ENCODE measurements at places on chromosomes 5 and 9.

DNA sequence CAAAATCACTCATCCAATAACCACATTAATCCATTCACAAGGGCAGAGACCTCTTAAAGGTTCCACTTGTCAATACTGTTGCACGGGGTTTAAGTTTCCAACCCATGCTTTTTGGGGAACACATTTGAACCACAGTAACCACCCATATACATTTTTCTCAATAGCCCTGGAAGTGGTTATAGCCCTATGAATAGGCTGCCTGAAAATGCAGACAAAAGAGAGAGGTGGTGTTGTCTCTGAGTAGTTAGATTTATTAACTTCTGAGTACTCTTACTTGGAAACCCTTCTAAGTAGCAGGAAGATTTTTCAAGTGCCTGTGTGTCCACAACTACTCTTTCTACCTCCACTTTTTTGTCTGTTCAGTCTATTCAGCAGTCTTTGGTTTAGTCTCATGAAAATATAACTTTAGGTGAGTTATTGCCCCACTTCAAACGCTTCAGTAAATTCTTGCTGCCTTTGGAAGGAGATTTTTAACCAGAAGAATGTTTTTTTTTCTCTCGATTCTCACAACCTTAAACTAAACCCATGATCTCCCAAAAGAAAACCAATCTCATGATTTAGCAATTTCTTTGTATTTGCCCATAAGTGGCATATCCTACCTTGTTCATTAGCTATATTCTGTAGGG lies 42.6 kb downstream of the ARHGEF28 start:
- DNase-seq = no peak

- DNase-seq = no peak
Measured at GRCh38 chr5:59062986-59063683, 480.3 kb downstream of the RAB3C start.

DNA sequence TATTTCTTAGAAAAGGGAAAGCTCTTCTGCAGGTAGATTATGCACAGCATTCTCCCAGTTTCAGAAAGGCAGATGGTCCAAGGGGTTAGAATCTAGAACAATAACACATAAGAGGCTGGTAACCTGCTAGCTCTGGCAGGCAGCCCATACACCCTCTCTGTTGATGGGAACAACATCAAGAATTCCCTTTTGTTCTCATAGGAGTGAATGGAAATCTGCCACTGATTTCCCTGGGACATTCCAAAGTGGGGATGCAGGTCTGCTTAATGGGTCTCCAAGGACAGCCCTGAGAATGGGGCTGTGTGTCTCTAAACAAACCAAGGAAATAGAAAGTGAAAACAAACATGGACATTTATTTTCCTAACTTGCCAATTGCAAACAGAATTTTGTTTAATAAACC lies 456.8 kb downstream of the EBF1 start:
- DNase-seq = no peak

DNA sequence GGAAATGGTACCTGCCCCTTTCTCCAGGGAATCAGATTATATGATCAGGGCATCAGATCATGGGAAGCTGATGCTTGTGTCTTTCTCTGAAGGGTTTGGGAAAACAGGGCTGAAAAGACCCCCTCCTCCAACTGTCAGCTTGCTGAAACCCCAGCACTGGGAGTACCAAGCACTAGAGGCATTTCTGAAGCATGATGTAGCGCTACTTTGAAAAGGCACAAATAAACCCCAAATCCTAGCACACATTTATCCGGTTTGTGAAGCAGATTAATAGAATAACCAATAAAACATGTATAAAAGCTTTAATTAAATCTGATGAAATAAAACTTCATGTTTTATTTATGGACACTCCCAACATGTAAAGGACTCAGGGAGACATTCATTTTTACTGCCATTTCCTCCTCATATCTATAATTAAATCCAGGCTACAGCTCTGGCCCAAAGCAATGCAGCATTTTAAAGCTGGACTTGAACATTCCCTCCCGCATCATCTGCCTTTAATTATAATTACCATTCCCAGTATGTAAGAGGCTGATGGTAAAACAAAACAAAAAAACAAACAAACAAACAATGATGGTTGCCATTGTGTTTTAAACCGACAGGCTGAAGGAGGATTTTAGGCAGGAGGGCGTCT lies 298.2 kb upstream of the RFX3 start:
- no peak for DNase-seq

DNA sequence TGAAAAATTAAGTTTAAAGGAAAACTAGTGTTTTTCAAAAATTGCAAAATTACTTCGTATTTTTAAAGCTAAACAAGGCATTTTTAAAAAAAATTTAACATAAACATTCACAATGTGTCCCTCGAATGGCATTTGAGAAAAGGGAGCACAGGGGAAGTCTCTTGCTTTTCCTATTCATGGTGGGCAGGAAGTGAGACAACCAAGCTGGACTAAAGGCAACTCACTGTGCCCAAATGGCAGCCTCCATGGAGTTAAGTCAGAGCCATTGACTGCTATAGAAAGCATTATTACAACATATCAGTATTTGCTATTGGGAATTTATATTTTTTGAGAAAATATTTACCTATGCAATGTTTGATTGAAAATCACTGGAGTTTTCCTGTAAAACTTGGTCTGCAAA lies 8.3 kb downstream of the HNRNPH1 start:
- no peak for DNase-seq

DNA sequence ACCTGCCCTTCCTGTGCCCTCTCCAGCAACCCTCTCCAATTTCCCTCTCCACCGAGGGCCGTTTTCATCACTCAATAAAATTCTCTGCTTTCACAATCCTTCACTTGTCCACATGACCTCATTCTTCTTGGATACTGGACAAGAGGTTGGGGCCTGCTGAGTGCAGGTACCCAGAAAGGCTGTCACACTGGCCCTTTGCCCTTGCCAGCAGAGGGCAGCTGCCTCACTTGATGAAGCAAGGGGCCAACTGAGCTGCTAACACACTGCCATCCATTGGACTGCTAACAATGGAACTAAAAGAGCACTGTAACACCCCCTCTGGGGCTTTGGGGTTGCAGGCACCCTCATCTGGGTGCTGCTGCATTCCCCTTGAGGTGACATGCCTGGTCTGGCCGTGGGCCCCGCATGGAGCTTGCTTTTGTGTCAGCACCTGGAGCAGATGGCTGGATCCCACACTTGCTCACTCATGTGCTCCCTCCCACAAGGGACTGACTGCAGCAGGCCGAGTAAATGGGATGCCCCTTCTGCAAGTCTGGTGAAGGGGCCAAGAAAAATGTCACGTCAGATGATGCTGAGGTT lies 308.1 kb upstream of the ADCY2 start:
- no peak for DNase-seq

DNA sequence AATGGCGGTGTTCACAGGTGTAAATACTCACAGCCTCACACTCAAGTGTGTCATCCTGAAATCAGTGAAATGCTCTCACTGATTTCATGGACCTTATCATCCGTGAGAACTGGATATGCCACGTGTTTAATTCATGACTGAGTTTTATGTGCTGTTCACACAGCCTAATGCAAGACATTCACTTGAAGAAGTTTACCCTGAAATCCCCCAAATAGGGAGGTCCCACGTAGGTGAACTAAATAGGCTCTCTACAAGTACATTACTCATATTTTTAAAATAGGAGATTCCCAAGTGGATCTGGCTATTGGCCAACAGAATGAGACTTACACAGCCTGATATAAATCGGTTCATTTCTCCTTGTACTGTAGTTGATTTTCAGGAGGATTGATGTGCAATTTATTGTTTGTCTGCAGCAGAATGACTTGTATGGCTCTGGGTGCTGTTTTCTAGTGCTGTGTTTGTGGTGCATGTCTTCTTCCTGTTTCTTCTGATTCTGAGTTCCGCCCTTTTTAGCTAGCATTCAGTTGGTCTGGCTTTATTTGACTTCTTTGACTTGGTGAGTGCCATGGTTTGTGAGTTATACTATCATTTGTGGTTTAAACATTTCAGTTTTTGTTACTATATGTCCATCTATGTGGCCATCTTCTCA lies 25.1 kb downstream of the TRIO start:
- no peak for DNase-seq

DNA sequence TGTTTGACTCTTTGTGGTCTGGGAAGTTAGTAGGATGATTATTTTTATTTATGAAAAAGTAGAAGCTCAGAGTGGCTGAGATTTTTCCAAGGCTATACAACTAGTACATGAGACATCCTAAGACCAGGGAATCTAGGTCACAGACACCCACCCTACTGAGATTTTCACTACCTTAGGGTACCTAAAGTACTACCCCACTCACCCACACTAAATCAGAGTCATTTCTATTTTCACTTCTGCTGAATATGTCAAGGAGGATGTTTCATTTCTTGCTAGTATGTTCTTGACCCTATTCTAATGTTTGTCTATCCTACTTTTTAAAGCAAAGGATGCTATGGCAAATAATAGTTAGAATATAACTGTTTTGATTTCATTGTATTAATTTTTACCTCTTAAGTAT lies 206.0 kb downstream of the ATP10B start:
- DNase-seq = no peak

DNA sequence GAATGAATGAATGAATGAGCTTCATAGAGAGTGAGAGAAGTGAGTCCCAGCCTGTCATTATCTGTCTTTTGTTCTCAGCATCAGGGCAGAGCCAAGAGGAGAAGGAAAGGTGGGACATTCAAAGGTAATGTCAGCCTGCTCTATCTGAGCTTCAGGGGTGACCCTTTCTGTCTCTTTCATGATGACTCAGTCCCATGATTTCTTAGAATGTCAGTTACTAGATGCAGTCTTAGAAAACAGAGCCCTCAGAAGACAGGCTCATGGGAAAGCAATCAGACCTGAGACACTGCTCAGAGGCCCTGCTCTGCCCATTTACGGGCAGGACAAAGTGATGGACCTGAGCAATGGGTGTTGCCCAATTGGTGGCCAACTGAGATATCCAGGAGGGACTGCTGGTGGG lies 1.1 kb downstream of the SPATA31D1 start:
- DNase-seq = no peak

- DNase-seq = no peak
Measured at GRCh38 chr9:22030101-22030598, 21.0 kb upstream of the CDKN2B start.

DNA sequence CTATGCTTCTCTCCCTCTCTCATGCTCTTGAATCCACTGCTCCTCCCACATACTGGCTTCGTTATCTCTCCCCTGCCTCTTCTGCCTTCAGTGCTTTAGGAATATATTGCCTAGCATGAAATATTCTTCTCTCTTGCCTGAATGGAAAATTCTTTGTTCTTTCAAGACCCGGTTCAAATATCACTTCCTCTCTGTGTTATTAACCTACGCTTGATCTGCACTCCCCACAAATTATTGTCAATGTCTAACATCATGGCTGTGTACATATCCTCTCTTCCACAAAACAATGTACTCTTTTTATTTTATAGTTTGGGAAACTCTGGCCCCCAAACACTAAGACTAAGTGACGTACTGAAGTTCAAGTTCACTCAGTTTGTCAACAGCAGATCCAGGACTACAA lies 211.0 kb downstream of the SEC61B start:
- no peak for DNase-seq

DNA sequence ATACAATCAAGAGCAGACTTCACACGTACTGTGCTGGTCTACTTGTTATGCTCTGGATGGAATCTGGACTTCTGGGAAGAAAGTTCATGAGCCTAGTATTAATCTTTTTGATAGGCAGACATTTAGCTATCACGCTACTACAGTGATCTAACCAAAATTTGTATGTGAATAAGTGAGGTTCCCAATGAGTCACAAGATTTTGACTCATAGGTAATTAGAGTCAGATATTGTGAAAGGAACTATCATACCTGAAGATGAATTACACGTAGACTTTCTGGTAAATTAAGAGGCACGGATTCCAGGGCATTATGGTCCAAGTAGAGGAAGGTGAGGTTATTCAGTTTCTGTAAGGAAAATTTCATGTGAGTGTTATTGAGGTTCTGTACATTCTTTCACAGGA lies 18.4 kb downstream of the OGN start:
- no peak for DNase-seq

GRCh38 chr9:35490155-35490909 lies 421 bp downstream of the RUSC2 start:
- no peak for DNase-seq

- no peak for DNase-seq
Measured at GRCh38 chr5:110297152-110297670, 429.3 kb downstream of the TMEM232 start.

- DNase-seq = peak; percentile 46
Measured at GRCh38 chr9:91424403-91425176, 958 bp upstream of the NFIL3 start.

DNA sequence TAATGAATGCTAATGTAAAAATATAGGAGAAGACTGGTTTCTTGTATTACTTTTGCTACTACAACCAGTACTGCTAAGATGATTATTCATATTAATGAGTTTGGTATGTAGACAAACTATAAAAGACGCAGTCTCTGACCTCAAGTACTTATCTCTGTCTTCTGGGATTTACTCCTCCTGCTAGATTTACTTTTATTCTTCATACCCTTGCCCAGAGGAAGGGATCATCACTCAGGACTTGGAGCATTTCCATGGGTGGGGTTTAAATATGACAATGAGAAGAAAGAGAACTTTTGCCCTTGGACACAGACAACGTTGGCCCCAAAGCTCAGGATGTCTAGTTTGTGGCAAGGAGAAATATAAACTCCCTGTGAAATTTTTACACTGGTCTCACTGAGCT lies 126.1 kb downstream of the BNC2 start:
- no peak for DNase-seq

DNA sequence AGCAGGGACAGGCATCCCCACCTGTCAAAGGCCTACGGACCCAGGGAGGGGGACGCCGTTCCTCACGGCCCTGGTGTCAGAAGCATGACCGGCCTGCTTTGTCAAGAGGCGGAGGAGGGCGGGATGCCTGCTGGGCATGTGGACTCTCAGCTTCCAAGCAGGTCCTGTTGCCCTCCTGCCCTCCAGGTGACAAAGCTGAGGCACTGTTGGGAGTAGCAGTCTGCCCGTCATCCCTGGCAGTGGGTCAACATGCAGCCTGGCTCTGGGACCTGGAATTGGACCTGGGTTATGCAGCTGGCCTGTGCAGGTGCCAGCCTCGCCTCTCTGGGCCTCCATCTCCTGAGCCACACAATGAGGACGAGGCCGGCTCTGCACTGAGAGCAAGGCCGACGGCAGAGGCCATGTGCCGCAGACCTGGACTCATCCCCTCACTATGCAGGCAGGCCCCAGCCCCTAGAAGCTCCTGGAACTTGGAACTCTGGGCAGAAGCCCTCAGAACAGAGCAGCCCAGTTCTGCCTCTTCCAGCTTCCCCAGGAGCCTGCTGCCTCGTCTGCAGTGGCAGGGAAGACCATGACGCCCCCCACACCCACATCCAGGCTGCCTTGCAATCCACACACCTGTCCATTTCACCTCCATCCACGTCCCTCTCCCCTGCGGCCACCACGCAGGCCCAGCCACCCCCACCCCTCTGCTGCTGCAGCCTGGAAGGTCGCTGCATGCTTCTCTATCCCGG lies 20.8 kb upstream of the FCN1 start:
- no peak for DNase-seq

DNA sequence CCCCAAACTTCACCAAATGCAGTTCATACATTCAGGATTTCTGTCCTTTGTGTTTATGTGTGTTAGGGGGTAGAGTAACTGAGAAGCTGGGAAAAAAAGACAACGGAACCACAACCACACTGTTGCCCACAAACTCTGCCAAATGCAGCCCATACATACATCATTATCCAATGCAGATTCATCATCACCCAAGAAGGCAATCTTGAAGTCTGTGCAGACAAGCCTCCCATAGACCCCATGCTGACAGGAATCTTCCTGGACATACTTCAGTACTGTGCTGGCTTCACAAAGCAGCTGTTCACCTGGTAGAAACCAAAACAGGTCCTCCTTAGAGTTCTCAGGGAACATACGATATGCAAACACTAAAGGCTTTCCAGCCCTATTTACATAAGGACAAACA lies 38.9 kb downstream of the MTMR12 start:
- no peak for DNase-seq

- no peak for DNase-seq
Measured at GRCh38 chr5:41057231-41057630, 13.9 kb downstream of the MROH2B start.

Measured in stimulated activated CD4-positive, alpha-beta T cell treated with anti-CD3 and anti-CD28 coated beads, Interleukin-1b, Interleukin-23, amount 100 ng/mL, for 4 hours (primary cell).